Stimulated activated CD8-positive, alpha-beta memory T cell treated with anti-CD3 and anti-CD28 coated beads, Interleukin-15, amount 100 ng/mL, for 48 hours (primary cell): ENCODE measurements at places on chromosomes 11 and 22.
A peak's percentile ranks its signal among the peaks of the same experiment; 100 is the strongest.

GRCh38 chr11:115148691-115149090, 355.5 kb downstream of the CADM1 start:
- DNase-seq, result no peak

- DNase-seq, result peak; percentile 57
Measured at GRCh38 chr11:117931971-117932370, 2.8 kb upstream of the TMPRSS13 start.

DNA sequence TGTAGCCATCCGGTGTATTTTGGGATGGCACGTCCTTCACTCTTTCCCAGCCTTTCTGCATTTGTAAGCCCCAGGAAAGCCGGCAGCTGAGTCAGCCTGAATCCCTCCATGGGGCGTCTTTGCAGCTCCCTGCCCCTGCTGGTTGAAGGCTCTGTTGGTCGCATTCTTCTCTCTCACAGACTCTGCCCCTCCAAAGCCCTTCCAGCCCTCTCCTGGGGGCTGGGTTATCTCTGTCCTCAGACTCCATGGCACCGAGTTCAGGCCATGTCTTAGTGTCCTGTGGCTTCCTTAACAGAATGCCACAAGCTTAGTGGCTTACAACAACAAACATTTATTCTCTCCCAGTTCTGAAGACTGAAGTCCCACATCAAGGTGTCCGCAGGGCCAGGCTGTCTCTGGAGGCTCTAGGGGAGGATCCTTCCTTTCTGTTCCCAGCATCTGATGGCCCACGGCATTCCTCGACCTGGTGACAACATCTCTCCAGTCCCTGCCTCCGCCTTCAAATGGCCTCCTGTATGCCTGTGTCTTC, 62.2 kb downstream of the BCR start:
- no peak for DNase-seq

DNA sequence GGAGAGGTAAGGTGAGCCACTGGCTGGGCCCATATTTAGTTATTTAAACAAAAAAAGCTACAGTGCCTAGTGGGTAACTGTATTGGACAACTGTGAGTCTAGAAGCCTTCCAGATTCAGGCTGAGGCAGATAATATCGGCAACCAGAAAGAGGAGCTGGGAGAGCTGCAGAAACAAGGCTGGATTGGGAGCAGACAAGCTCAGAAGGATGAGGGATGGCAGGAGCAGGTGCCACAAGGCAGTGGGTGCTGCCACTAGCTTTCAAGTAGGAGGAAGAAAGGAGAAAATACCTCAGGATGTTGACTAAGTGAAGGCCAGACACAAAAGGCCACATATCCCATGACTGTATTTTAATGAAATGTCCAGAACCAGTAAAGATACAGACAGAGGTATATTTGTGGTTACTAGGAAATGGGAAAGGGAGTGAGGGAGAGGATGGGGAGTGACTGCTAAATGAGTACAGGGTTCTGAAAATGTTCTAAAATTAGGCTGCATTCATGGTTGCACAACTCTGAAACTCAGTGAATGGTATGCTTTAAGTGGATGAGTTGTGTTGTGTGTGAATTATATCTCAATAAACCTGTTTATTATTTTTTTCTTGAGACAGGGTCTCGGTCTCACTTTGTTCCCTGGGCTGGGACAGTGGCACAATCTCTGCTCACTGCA, 11.8 kb upstream of the RAPSN start:
- no peak for DNase-seq

DNA sequence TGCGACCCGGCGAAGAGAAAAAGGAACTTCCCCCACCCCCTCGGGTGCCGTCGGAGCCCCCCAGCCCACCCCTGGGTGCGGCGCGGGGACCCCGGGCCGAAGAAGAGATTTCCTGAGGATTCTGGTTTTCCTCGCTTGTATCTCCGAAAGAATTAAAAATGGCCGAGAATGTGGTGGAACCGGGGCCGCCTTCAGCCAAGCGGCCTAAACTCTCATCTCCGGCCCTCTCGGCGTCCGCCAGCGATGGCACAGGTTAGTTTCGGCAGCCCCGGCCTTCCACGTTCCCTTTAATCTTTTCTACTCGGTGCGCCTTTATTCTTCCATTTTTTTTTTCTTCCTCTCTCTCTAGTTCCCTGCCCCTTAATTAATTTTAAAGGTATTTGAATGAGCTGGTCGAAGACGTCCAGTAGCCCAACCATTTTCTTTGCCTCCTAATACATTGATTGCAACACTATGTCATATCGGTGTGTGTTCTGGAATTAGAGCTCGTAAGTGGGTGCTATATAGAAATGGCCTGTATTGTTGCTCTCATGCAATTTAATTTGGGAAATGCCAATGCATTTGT, 537 bp downstream of the EP300 start:
- DNase-seq, result no peak

DNA sequence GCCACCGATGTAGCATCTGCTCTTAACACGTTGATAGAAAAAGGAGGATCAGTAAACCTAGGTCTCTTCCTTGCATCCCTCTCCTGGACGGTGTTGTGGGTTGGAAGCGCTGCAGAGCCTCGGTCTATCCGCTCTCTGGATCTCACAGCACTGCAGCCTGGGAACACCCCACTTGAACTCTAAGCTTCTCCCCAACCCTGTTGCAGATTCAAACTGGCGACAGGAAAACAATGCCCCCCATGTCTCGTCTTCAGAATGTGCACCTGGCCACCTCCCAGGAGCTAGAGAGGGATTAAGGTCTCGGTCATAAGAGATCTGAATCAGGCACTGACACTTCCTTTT, 454 bp downstream of the TMEM218 start:
- DNase-seq, result no peak

DNA sequence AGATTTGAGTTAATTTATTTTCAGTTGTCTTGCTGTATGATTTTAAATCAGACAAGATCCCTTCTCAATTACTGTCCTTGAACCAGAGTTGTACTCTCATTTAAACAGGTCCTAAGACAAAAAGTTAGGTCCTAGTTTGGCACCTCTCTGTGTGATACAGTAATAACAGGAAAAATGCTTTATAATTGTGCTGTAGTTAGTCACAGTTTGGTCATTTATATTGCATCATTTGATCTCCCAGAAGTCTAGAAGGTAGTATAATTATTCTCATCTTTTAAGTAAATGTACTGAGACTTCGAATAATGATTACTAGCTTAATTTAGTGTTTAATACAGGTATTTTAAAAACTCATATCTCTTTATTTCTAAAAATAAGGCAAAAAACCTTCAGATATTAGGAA, 18.1 kb upstream of the LUZP2 start:
- no peak for DNase-seq

GRCh38 chr11:15837901-15838489, 518.4 kb downstream of the SOX6 start:
- DNase-seq, result no peak

DNA sequence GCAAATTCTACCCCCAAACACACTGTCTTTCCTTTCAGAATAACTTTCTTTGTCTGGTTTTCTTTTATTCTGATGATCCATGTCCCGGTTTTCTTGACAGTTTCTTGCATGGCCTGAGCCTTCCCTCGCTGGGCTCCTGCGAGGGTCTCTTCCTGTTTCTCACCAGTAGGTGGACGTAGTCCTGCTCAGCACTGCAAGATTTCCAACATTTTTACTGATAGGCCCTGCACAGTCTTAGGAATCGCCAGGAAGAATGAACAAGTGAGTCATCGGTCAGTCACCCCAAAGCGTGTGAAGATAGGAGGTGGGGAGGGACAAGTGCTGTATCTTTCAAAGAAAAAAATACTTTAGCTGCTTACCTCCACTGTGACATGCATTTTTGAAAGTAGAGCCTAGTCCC, 16.9 kb upstream of the KIRREL3 start:
- no peak for DNase-seq

DNA sequence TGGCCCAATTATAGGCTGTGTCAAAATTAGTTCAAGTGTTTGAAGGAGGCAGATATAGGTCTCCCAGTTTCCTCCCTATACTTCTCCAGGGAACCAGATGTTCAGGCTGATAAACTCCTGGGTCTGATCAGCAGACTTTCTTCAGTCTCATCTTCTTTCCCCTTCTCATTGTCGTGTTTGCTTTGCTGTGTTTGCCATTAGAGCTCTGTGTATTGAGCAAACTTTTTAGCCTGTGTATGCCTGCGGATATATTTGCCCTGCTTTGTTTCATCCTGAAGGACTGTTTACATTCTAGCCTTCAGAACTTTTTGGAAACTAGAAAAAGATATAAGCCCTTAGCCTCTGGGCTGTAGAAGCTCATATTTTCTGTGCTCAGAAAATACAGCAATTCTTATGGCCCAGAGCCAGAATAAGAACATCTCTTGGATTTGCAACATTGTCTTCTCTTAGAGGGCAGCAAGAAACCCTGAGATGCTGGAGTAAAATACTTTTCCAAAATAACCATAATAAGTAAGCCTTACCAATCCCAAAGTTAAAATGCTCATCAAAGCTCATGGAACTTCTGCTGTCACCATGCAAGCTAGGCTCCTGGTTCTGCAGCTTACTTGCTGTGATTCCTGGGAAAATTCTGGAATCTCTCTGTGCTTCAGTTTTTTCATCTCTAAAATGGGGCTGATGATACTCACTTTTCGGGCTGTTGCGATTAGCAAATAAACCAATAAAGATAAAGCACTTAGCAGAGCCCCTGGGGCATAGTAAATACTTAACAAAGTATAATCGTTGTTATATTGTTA, 34.1 kb upstream of the ME3 start:
- DNase-seq, result no peak

DNA sequence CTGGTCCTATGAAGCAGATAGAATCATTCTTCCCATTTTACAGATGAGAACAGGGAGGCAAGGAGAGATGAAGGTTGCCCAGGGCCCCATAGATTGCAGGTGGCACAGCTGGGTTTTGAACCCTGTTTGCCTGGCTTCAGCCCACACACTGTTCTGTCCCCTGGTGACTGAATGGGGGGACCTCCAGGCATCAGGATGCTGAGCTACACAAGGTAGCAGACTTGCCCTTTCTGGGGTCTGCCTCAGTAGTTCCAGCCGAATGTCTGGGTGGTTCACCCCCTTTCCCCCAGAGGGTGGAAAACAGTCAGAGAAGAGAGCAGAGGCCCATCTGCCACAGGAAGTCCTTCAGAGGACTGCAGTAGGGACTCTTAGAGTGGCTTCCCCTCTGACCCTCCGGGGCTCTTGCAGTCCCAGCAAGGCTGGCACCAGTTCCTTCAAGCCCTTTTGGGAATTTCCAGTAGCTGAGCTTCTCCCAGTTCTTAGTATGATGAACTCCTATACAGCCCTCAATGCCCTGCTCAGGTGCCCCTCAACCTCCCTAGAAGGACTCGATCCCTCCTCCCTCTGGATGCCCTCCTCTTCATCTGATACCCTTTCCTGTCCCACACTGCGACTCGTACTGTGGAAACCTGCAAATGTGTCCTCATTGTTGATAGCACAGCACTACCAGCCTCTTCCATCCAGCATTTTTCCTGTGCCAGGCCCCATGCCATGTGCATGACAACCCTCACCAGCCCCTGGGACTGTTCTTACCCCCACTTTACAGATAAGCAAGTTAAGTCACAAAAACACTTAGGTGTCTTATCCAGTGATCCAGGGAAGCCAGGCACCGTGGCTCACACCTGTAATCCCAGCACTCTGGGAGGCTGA, 82.8 kb downstream of the IGLL1 start:
- no peak for DNase-seq

- no peak for DNase-seq
Measured at GRCh38 chr11:2425506-2425905, 18.8 kb downstream of the TRPM5 start.

GRCh38 chr11:7672960-7673723, at the start of gene CYB5R2:
Gene CYB5R2 (minus strand): TSS chr11:7673500. CDS start chr11:7672825, 675 bp downstream.
- DNase-seq, result no peak

GRCh38 chr22:48181263-48181955, 1419.0 kb downstream of the TBC1D22A start:
- no peak for DNase-seq

DNA sequence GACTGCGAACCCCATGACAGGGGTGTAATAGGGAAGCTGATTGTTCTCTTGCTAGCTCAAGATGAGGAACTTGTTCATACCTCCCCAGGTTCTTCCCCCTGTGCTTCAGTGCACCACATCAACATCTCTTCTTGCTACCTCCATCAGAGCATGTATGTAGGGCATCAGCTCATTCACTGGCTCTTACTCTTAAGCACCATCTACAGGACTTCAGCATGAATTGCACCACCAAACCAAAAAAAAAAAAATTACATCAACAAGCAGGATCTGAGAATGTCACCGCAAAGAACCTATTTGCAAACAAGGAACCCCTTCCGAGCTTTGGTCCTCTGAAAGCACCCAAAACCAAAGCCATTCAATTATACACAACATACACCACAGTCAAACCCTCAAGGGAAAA, 2226.5 kb upstream of the RAG2 start:
- DNase-seq, result no peak

- no peak for DNase-seq
Measured at GRCh38 chr11:100823360-100823759, 136.3 kb downstream of the ARHGAP42 start.

- no peak for DNase-seq
Measured at GRCh38 chr11:16335236-16335962, 20.9 kb downstream of the SOX6 start.

DNA sequence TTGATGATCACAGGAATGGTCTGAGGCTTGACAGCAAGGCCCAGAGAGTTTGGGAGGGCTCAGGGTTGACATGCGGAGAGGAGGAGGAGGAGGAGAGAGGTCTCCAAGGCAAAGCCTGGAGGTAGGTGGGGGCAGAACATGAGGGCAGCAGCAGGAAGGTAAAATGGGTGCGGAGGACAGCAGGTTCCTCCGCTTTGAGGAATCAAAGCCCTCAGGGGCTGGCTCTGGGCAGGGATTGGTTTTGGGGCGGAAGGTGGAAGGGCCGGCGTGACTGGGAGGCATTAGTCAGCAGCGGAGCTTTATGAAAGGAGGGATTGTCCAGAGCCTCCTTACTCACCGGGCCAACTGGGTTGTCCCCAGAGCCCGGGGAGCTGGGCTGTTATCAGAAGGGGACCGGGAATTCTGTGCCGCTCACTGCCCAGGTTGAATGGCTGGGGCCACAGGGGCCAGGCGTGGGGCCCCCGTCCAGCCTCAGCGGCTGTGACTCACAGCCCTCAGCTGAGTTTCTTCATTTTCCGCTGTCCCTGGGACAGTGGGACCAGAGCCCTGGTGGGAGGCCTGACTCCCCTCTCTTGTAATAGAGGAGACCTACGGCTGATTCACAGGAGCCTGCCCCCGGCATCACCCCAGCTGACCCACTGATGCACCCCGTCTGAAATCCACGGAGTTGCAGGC, 36.2 kb downstream of the LIF start:
- no peak for DNase-seq

DNA sequence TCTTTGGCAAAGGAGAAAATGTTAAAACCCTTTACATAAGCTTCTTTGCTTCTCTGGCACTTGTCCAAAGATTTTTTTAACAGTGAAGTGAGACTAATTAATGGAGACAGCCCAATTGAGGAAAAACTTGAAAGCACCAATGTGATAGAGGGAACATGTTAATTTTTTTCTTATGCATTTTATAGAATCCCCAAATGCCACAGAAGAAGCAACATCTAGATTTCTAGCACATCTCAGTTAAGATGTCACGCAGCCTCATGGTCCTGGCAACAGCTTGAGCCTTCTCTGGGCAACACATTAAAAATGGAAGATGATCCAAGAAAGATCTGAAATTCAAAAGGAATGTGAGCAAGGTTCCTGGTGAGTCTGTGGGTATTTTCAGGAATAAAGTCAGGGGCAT, 48.5 kb downstream of the PACSIN2 start:
- no peak for DNase-seq

GRCh38 chr11:122851366-122851966, 13.2 kb downstream of the CRTAM start:
- DNase-seq, result no peak

- no peak for DNase-seq
Measured at GRCh38 chr11:11363674-11364073, 10.6 kb upstream of the CSNK2A3 start.

- no peak for DNase-seq
Measured at GRCh38 chr11:68341557-68342458, 29.4 kb downstream of the LRP5 start.

GRCh38 chr22:37234736-37235711, 9.0 kb downstream of the RAC2 start:
- no peak for DNase-seq
